ENCODE measurements at places on chromosomes 12 and 14.

GRCh38 chr12:6780573-6780972, 8.3 kb downstream of the LAG3 start:
- no peaks in the 10 kb centered on the region for H3K36me3 ChIP-seq
- H3K27me3 ChIP-seq = no peaks in the 10 kb centered on the region
- DNase-seq = no peak
- H3K4me3 ChIP-seq = no peak overlapping the region
- H3K27ac ChIP-seq = no peak overlapping the region
- peaks cover 4% of the 10 kb centered on the region for H3K4me1 ChIP-seq

DNA sequence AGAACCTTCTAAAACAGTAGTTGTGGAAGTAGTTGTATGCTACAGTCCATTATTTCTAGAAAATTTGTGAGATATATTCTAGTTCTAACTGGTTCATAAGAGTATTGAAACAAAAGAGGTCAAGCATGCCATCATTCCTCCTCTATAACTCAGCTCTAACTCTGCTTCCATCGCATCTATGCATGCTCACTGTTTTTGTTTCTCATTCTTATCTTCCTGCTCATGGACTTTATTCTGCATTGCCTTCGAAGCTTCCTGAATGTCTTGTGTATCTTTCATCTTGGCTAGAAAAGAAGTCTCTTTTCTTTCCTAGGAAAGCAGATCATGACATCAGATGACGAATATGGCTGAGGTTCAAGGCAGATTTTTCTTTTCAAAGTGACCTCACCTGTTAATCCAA, 402 bp downstream of the LMNTD1 start:
- no peaks in the 10 kb centered on the region for H3K27me3 ChIP-seq
- DNase-seq = no peak
- no peak overlapping the region for H3K4me3 ChIP-seq
- H3K36me3 ChIP-seq = no peaks in the 10 kb centered on the region
- H3K27ac ChIP-seq = no peak overlapping the region

- DNase-seq = no peak
- no peaks in the 10 kb centered on the region for H3K36me3 ChIP-seq
- H3K27me3 ChIP-seq = peaks cover 7% of the 10 kb centered on the region
- H3K27ac ChIP-seq = no peak overlapping the region
- H3K4me1 ChIP-seq = peaks cover 10% of the 10 kb centered on the region
Measured at GRCh38 chr12:115464111-115464581, 780.2 kb upstream of the TBX3 start.

DNA sequence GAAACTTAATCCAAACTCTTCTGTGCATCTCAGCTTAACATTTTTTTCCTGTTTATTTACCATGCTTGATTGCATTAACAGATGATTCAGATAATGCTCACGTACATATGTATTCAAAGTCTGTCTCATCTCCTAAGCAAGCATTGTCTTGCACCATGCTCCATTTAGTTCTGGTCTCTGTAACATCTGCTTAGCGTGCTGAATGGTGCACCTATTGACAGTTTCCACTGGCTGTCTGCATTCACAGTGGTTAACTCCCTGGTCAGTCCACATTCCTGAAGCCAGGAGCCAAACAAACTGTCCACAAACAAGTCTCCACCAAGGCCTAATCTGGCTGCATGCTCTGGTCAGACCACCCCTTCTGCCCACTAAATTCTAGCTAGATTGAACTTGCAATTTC, 83.9 kb downstream of the KNTC1 start:
- peak overlapping the region; percentile 30 for H3K4me3 ChIP-seq
- peaks cover 48% of the 10 kb centered on the region for H3K36me3 ChIP-seq
- H3K27ac ChIP-seq = peak overlapping the region; percentile 89
- H3K27me3 ChIP-seq = no peaks in the 10 kb centered on the region
- H3K4me1 ChIP-seq = peaks cover 26% of the 10 kb centered on the region

DNA sequence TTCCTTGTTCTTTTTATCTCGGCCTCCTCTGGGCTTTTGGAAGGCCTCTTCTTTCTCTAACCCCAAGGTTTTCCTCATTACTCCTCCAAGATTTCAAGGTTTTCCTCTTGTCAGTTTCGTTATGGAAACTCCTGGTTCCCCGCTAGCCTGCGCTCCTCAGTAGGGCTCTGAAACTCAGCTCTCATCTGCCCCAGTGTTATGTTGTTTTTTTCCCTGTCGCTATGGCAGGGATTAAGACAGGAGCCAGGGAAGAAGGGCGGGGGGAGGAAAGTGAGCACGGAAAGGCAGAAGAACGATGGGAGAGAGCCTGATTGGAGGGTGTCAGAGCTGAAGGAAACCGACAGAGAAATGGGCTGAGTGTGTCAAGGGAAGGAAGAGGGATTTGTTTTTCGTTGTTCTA, 26.5 kb upstream of the JDP2 start:
- no peak overlapping the region for H3K4me3 ChIP-seq
- no peak for DNase-seq
- no peaks in the 10 kb centered on the region for H3K27me3 ChIP-seq
- H3K4me1 ChIP-seq = peaks cover 15% of the 10 kb centered on the region

- H3K4me3 ChIP-seq = no peak overlapping the region
- H3K4me1 ChIP-seq = peaks cover 9% of the 10 kb centered on the region
- no peak overlapping the region for H3K27ac ChIP-seq
- peak; percentile 14 for DNase-seq
- peaks cover 16% of the 10 kb centered on the region for H3K27me3 ChIP-seq
Measured at GRCh38 chr14:89125216-89125615, 291.8 kb downstream of the FOXN3 start.

GRCh38 chr14:31950764-31951637, 126.1 kb upstream of the ARHGAP5 start:
- H3K4me1 ChIP-seq = peaks cover 25% of the 10 kb centered on the region
- no peaks in the 10 kb centered on the region for H3K27me3 ChIP-seq
- peak; percentile 81 for DNase-seq
- H3K27ac ChIP-seq = peak overlapping the region; percentile 25
- no peak overlapping the region for H3K4me3 ChIP-seq

DNA sequence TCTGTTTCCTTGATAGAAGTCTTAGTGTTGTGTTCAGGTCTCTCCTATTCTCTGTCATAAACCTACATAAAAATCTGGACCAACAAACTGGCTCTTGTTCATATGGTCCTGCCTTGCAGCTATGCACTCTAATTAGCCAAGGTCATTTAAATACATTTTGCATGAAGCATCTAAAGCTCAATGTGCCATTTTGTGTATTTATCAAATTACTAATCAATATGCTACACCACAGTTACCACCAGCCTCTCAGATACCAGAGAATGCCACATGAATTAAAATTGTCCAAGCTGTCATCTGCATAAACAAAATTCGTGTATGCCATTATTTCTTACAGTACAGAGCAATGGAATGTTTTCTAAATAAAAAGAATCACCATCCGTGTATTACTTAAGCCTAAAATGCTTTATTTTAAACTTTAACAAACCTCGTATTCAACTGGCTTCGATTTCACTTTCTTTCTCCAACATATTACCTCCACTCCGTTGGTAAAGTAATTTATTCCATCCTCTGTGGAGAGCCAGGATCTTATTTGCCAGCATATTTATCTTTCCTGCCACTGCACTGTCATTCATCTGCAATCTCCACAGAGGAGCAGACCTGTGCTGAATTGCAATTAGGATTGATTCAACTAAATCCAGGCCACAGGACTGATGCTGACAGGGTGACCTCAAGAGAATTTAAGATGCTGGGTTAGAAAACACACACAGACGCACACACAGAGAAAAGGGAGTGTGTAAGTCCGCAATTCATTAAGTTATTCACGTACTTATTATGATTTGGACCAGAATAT, 284.1 kb upstream of the FOXG1 start:
- no peaks in the 10 kb centered on the region for H3K4me1 ChIP-seq
- DNase-seq = no peak
- no peaks in the 10 kb centered on the region for H3K36me3 ChIP-seq
- no peaks in the 10 kb centered on the region for H3K27me3 ChIP-seq

GRCh38 chr14:95713596-95714371, at the start of gene TCL1A:
Gene TCL1A, minus strand, starts transcription at chr14:95714125. Its CDS starts 59 bp downstream, at chr14:95714066.
- peaks cover 49% of the 10 kb centered on the region for H3K27me3 ChIP-seq
- no peak within 1 kb of the TSS for H3K4me3 ChIP-seq
- H3K27ac ChIP-seq = no peak within 1 kb of the TSS
- no peak for DNase-seq
- H3K4me1 ChIP-seq = no peaks in the 10 kb centered on the region

DNA sequence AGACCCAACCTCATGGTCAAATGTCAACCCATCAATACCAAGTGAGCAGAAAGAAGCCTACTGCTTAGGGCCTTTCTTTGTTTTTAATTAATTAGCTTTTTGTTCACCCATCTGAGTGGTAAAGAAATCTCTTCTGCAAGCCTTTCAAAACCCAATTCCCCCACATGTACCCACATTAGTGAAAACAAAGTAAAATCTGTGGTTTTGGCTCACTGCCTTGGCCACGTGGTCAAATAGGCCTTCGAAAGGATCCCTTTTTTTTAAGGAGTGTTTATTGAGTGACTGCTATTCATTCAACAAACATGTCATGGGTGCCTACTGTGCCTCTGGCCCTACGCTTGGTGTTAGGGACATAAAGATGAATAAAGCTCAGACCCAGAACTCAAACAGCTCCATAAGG, 160.1 kb downstream of the NUAK1 start:
- no peak overlapping the region for H3K27ac ChIP-seq
- H3K4me1 ChIP-seq = no peaks in the 10 kb centered on the region
- no peaks in the 10 kb centered on the region for H3K27me3 ChIP-seq
- no peak overlapping the region for H3K4me3 ChIP-seq
- no peaks in the 10 kb centered on the region for H3K36me3 ChIP-seq

DNA sequence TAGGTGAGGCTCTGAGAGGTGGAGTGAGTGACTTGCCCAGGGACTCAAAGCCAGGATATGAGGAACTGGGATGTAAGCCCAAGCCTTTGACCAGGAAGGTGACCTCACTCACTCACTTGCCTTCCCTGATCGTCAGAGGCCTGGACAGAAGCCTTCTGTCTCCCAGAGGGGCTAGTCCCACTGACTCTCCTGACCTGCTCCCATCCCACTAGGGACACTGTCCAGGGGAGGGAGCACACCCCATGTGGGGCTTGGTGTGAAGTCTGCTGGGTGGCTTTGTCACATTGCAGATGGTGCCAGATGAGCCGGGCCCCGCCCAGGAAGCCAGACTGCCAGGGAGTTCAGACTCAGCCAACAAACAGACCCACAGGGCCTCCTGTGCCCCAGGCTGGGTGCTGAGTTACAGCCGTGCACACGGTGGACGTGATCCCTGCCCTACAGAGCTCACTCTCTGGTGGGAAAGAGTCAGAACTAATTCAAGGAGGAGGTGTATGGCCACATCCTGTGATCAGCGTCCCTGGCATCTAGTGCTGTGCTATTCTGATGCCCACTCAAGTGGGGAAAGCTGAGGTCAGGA, 28.3 kb downstream of the MMAB start:
- no peak overlapping the region for H3K4me3 ChIP-seq
- peak; percentile 94 for DNase-seq
- peaks cover 29% of the 10 kb centered on the region for H3K4me1 ChIP-seq
- H3K36me3 ChIP-seq = no peaks in the 10 kb centered on the region
- peak overlapping the region; percentile 91 for H3K27ac ChIP-seq
- H3K27me3 ChIP-seq = no peaks in the 10 kb centered on the region

DNA sequence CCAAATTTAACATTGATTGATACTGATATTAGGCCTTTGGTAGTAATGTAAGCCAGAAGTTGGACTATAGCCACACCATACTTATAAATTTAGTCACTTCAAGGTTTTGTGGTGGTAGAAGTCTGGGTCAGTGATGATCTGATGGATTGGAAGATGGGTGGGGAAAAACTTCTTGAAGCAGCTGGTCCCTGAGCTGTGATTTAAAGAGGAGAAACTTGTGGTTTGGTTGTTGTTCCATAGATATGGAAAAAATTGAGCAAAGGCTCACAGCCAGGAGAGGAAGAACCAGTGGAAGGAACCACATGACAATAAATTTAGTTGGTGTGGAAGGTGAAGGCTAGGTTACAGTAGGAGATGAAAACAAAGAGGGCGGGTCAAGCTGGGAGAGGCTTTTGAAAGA, 26.1 kb downstream of the PTHLH start:
- no peaks in the 10 kb centered on the region for H3K27me3 ChIP-seq
- no peaks in the 10 kb centered on the region for H3K4me1 ChIP-seq
- no peak for DNase-seq
- H3K27ac ChIP-seq = no peak overlapping the region
- H3K4me3 ChIP-seq = no peak overlapping the region

GRCh38 chr14:106879241-106879640, 1352.9 kb downstream of the TMEM121 start:
- no peaks in the 10 kb centered on the region for H3K27me3 ChIP-seq
- peak; percentile 35 for DNase-seq
- H3K36me3 ChIP-seq = no peaks in the 10 kb centered on the region
- no peak overlapping the region for H3K27ac ChIP-seq
- H3K4me1 ChIP-seq = no peaks in the 10 kb centered on the region
- no peak overlapping the region for H3K4me3 ChIP-seq

DNA sequence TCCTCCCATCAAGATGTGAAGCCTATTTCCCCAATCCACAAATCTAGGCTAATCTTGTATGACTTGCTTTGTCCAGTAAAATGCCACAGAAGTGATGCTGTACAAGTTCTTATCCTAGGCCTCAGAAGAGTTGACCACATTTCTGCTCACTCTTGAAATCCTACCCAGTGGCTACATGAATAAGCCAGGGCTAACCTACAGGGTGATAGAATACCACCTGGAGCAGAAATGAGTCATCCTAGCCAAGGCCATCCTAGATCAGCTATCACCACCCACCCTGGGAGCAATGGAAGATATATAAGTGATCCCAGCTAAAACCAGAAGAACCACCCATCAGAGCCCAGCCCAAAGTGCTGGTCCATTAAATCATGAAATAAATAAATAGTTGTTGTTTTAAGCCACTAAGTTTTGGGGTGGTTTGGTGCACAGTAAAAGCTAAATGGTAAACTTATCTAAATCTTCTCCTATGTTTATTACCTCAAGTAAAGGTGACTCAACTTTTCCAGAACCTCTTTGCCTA, 105.1 kb downstream of the RPS29 start:
- no peak overlapping the region for H3K27ac ChIP-seq
- H3K4me1 ChIP-seq = 0 out of 2 replicates have a peak, but pooled peaks cover 6% of the 10 kb centered on the region
- H3K27me3 ChIP-seq = peaks cover 6% of the 10 kb centered on the region
- H3K36me3 ChIP-seq = no peaks in the 10 kb centered on the region
- DNase-seq = no peak

DNA sequence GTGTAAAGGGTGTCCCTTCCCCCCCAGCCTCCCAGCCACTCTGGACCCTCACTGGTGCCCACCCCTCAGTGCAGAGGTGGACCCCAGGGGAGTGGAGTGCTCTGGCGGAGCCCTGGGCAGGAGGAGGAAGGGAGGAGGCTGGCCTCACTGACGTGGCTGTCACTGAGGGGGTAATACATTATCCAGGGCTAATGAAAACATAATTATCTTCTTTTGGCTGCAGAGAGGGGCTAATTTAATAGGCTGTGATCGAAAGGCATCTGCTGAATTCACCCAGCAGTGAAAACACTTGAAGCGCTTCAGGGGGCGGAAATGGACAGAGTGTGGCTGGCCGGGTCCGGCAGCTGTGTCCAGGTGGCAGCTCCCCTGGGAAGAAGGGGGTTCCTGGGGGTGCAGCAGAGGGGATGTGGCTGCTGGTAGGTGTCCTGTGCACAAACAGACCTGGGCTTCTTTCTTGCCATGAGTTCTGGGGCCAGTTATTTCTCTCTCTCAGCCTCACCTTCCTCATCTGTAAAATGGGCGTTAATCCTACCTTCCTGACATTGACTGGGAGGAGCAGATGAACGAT, 3.7 kb upstream of the NOS1 start:
- H3K27me3 ChIP-seq = peaks cover 51% of the 10 kb centered on the region
- no peak overlapping the region for H3K27ac ChIP-seq
- no peak for DNase-seq
- H3K36me3 ChIP-seq = no peaks in the 10 kb centered on the region
- H3K4me3 ChIP-seq = no peak overlapping the region

GRCh38 chr14:37021390-37021789, 151.0 kb downstream of the SLC25A21 start:
- no peak overlapping the region for H3K4me3 ChIP-seq
- no peaks in the 10 kb centered on the region for H3K36me3 ChIP-seq
- H3K4me1 ChIP-seq = no peaks in the 10 kb centered on the region
- H3K27ac ChIP-seq = no peak overlapping the region
